ENCODE measurements at places on chromosomes 6 and 20. TPM values are rescaled to one million over a fixed set of nuclear protein-coding genes. Genes with fewer than 3 reads are reported as not detected.

GRCh38 chr20:46568570-46569129, 18.2 kb upstream of the OCSTAMP start:
- DNase-seq = peak; percentile 61

- DNase-seq = no peak
Measured at GRCh38 chr6:89353702-89354392, 1.3 kb upstream of the UBE2J1 start.

The CRISP3 gene
- total RNA-seq = not detected

The GRIK2 gene
- not detected for total RNA-seq

The GGTLC1 gene
- total RNA-seq = not detected

The IRF4 gene
- total RNA-seq = not detected

The C6orf163 gene
- total RNA-seq = not detected

- no peak for DNase-seq
Measured at GRCh38 chr20:3239867-3240775, 1.1 kb upstream of the SLC4A11 start.

DNA sequence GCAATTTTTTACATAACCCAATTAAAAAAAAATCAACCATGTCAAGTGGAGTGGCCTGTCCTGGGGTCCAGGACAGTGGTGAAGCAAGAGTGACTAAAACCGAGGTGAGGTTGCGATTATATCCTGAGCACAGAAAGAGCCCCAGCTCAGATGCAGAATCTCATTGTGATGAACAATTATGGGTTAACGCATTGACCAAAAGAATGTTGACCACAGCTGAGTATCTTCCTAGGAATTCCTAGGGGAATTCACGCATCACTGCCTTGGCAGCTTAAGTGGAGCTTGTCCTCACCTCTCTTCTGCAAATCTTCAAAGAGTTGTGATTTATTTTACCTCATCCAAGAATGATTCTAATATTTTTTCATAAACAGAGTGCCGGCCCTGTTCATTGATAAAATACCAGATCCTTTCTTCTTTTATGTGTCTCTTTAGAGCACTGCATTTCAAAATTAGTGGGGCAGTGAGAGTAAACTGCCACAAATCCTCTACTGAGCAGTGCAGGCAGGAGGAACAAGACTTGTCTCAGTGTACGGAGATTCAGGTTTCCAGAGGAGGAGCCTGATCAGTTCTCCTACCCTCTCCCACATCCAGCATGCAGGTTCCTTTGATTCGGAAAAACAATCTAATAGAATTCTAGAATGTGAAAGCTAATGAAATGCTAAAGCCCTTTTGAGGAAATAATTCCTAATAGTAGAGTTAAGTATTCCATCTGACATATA, 60.1 kb upstream of the ZNF184 start:
- DNase-seq = no peak

DNA sequence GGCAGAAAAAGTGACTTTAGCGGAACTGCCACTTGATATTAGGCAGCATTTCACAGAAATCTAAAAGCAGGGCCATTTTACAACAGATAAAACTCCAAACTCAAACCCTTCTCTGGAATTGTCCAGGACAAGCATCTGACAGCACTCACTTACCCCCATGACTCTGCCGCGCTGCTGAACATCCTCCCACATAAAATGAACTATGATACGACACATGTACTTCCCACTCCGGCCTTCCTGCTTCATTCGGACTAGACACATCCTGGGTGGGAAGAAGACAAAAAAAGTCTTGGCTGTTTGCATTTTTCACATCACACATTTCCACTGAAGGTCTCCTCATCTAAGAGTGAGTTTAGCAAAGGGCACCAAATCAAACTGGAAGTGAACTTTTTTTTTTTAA, 54.8 kb upstream of the FAM83C start:
- peak; percentile 22 for DNase-seq

- peak; percentile 49 for DNase-seq
Measured at GRCh38 chr6:11766589-11767450, 11.8 kb downstream of the ADTRP start.

DNA sequence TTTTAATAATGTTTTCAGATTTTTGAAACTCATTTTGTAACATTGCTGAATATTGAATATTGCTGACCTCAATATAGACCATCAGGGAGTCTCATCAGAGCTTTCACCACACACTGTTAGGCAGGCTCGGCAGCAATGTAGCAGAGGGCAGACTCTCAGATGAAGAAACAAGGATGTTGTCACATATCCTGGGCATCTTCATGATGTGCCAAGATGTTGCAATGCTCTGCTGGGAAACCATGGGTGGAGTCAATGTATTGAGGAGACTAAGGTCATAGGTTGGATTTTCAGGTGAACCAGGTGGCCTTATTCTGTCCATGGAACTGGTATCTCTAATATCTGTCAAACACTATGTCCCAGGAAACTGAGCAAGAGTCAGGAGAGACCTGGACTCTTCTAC, 27.3 kb downstream of the NR2E1 start:
- DNase-seq = no peak

GRCh38 chr6:142907544-142907943, 37.4 kb downstream of the HIVEP2 start:
- no peak for DNase-seq

The SSTR4 gene
- total RNA-seq = not detected

DNA sequence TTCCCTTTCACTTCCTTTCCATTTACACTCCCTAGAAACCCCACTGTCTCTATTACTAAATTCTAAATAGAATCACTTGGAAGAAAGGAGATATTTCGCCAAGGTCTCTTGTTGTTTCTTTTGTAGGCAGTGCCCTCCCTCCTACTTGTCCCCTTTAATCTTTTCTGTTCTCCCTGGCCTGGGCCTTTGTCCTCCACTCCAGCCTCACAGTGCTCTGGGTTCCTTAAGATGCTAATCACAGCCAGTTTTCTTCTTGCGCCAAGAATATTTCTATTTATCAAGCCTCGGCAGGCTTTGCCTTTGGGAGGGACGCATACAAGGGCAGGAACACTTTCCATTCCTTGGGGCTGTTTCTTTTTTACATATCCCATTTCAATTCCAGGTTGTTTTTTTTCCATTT, 520.6 kb upstream of the CHD6 start:
- DNase-seq = no peak

DNA sequence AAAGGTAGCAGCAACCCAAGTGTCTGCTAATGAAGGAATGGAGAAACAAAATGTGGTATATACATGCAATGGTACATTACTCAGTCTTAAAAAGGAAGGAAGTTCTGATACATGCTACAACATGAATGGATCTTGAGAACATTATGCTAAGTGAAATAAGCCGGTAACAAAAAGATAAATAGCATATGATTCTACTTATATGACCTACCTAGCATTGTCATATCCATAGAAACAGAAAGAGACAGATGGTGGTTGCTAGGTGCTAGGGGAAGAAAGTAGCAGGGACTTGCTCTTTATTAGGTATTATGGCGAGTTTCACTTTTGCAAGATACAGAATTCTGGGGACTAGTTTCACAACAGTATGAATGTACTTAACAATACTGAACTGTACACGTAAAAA, 46.6 kb downstream of the UBR2 start:
- no peak for DNase-seq

DNA sequence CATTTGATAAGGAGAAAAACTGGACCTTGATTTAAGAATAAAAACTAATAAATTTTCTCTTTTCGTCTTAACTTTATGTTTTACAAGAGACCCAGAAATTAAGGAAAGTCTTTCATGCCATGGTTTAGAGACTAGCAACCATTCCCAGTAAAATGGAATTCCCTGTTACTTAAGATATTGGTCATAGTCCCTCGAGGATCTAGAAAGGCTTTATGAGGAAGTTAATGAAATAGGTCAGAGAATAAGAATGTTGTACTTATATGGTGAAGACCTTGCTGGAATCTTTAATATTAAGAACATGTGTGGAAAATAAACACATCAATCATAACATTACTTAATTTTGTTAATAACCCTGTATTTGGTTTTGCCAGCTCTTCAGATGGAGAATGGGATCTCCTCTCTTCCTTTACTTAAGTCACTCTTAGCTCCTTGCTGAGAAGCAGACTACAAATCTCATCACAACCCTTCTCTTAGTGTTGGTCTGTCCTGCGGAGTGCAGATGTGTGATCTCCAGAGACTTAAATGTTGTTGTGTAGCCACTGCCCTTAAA, 382.9 kb downstream of the QKI start:
- no peak for DNase-seq

DNA sequence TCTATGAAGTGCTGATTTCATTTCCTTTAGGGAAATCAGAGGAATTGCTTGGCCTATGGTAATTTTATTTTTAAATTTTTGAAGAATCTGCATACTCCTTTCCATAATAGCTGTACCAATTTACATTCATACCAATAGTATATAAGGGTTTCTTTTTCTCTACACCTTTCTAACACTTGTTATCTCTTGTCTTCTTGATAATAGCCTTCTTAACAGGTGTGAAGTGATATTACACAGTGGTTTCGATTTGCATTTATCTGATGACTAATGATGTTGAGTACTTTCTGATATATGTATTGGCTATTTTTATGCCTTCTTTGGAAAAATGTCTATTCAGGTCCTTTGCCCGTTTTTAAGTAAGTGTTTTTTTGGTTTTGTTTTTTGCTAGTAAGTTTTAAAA, 40.8 kb downstream of the SMAP1 start:
- DNase-seq = no peak

The SMIM8 gene
- total RNA-seq = 1.2 TPM

The SNAP25 gene
- total RNA-seq = not detected

The TSPO2 gene
- total RNA-seq = not detected

The PAK5 gene
- not detected for total RNA-seq

The HEY2 gene
- not detected for total RNA-seq

DNA sequence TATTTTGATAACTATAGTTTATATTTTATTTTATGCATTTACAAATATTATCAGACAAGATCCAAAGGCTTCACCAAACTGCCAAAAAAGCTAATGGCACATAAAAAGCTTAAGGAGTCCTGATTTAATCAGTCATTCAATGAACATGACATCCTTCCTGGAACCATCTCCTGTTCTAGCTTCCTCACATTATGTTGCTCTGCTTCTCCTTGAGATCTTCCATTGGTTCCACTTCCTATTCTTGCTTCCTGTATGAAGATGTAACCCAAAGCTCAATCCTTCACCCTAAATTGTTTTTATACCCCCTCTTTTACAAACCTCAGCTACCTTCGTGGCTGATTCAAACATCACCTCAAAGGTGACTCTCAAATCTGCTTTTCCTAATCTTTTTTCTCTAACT, 4.5 kb upstream of the BRD2 start:
- DNase-seq = no peak

The PHACTR3 gene
- total RNA-seq = 0.26 TPM

The CD109 gene
- not detected for total RNA-seq

DNA sequence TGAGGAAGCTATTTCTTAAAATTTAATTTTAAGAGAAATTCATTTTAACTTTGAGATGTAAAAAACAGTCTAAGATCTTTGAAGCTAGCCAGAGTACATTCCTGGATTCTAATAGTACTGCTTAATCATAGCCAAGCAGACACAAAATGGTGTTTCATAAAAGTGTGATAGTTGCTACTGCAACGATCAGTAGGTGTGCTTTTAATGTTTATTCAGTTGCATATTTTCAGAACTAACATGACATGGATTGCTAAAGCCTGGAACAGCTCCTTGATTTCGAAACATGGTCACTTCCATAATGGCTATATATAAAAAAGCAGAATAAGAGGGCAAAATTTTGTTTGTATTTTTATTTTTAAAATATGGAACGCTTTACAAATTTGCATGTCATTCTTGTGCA, 35.5 kb downstream of the SESN1 start:
- DNase-seq = no peak

DNA sequence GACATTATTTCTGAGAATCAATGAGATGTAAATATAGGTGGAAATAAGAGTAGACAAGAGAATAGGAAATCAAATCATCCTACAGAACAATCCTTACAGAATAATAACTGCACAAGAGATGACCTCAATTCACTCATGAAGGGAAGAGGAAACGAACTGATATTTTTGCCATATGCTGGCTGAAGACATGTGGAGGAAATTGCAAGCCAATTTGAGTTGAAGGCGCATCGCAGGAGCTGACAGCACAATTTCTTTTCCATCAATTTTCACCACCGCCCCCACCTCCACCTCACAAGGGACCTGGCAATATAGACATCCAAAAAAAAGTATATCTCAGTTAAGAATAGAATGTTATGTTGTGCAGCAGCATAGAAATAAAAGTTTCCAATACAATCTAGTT, 20.3 kb downstream of the CITED2 start:
- no peak for DNase-seq

DNA sequence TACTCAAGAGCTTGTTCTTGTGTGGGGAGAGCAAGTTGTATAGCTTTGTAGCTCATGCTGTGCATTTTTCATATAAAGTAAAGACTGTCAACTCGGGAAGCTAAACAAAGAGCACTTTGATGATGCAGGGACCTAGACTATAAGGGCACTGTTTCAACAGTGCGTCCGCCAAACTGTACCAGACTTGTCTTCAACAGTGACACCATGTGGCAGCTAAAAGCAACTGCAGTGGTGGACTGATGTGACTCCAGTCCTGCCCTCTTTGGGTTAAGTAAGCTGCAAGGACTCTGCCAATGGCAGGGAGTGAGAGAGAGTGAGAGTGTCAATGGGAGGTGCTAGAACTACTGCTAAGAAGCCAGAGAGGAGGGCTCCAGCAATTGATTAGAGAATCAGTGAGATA, 48.1 kb upstream of the MC3R start:
- DNase-seq = no peak

The FABP7 gene
- total RNA-seq = not detected

The GNAS-AS1 gene
- not detected for total RNA-seq

- no peak for DNase-seq
Measured at GRCh38 chr6:45688180-45688579, 310.4 kb upstream of the SUPT3H start.

DNA sequence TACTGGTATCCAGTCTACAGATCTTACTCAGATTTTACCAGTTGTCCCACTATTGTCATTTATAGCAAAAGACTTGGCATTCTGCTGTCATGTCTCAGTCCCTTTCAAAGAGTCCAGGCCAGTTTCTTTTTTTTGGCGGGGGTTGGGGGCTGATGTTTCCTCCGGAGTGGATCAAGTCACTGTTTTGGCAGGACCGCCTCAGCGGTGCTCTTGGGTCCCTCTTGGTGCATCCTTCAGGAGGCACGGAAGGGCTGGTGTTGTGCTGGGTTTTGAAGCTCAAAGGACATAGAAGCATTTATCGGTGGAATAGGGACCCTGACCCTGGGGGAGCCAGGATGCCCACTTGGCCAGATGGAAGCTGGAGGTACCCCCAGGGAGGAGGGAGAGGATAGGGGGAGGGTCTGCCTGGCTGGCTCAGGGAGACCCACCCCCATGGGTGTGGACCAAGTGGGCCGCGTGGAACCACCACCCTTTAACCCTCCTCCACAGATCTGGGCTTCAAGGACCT, 10.8 kb downstream of the RBCK1 start:
- DNase-seq = no peak
